Glomerular endothelial cell (primary cell): ENCODE measurements at places on chromosomes 7 and 10.

- DNase-seq, result no peak
These were observed 655 bp downstream of the KLHL7 start for GRCh38 chr7:23106057-23106822.

- DNase-seq, result no peak
These were observed 8.7 kb downstream of the SEMA3E start for GRCh38 chr7:83640240-83640639.

- DNase-seq, result no peak
These were observed 7.0 kb upstream of the TET1 start for GRCh38 chr10:68553138-68553537.

DNA sequence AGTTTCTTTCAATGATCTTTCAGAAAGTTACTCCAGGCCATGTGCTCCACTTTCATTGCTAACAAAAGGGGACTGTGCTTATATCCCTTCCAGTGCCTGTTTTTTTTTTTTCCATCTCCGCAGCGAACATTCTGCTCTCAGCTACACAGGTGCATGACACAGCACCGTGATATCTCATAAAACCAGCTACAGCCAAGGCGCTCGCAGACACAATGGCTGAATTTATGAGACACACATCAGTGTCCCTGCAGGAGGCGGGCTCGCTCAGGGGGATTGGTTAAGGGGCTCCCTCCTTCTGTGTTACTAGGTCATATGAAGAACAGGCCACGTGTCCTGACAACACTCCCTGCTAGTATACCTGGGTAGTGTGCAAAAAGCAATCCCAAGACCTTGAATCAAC lies 245.5 kb downstream of the SKAP2 start:
- no peak for DNase-seq

DNA sequence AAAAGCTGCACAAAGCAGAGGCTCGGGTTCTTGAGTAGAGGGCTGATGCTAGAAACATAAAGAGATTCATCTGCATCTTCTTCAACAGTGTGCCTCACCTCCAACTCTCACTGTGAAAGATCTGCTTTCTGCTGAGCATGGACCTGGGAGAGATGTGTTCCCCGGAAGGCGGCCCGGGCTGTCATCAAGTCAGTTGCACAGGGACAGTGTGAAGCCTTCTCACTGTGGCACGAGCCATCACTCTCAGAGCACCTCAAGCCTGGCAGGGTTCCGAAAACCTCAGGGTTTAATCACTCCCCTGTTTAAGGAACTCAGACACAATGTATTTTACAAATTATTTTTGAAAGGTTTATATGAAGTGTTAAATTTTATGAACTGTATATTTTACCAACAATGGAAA lies 98.7 kb downstream of the RBM20 start:
- DNase-seq, result no peak

DNA sequence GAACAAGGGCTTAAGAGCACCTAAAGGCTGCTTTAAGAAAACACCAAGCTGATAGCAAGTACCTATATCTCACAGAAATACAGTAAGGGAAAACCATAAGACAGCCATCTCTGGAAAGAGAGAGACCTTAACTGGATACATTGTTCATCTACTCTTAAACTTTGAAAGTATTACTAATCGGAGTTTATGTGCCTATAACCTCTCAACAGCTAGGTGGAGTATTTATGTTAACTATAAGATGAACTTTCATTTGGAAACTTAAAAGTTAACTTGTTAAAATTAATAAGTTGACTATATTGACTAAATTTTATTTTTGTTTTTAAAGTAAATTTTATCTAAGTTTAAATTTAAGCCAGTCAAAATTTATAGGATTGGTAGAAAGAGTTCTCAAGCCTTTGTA lies 90.6 kb downstream of the USP6NL start:
- DNase-seq, result no peak

DNA sequence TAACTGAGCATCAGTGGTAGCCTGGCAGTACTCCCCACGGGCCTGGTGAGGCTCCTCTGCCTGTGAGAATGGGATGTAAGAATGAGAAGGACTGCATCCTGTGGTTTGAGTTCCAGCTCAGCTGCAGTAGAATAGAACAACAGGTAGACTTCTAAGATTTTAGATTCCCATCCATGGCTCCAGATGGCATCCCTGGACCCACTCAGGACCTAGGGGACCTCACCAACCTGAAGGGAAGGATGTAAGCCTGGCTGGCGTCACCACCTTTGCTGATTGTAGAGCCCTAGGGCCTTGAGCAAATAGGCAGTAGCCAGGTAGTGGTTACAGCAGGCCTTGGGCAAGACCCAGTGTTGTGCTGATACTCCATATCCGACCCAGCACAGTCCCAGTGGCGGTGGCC lies 9.6 kb upstream of the AOC1 start:
- DNase-seq, result no peak

GRCh38 chr7:51817694-51818225 lies 501.2 kb upstream of the COBL start:
- no peak for DNase-seq

- no peak for DNase-seq
These were observed 53.6 kb downstream of the PARD3 start for GRCh38 chr10:34761453-34761852.

GRCh38 chr7:74584160-74584954 lies 73.2 kb upstream of the GTF2I start:
- DNase-seq, result no peak

- DNase-seq, result no peak
These were observed 268.4 kb upstream of the NPVF start for GRCh38 chr7:25496476-25497368.

GRCh38 chr7:112188257-112188656 lies 17.9 kb downstream of the DOCK4 start:
- no peak for DNase-seq

DNA sequence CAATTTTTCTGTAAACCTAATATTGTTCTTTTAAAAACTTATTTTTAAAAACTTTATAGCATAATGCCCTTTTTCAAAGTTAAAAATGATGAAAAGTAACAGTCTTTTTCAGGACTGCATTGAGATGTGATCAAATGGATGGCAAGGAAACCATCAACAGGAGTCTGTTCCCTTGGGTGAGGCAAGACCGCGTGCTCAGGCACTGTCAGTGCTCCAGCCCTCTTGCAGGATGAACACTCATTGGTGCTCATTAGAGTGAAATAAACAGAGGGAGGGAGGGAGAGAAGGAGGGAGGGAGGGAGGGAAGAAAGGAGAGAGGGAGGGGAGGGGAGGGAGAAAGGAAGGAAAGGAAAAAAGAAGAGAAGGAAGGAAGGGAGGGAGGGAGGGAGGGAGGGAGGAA lies 145.7 kb upstream of the CHST15 start:
- DNase-seq, result no peak

GRCh38 chr10:18164748-18165361 lies 24.6 kb downstream of the CACNB2 start:
- no peak for DNase-seq

DNA sequence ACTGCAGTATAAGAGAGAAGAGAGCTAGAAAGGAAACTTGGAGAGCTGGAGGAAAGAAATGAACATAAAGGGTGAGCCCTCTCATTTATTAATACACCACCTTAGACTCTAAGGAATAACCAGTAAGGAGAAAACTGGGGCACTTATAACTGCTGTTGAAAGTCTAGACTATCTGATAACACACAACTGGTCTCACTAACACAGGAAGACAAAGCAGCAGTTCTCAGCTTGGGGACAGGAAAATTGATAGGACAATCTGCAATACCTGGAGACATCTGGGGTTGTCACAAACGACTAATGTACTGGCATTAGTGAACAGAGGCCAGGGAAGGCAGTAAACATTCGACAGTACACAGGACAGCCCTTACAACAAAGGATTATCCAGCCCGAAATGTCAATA lies 6.8 kb downstream of the ELMO1 start:
- DNase-seq, result no peak

DNA sequence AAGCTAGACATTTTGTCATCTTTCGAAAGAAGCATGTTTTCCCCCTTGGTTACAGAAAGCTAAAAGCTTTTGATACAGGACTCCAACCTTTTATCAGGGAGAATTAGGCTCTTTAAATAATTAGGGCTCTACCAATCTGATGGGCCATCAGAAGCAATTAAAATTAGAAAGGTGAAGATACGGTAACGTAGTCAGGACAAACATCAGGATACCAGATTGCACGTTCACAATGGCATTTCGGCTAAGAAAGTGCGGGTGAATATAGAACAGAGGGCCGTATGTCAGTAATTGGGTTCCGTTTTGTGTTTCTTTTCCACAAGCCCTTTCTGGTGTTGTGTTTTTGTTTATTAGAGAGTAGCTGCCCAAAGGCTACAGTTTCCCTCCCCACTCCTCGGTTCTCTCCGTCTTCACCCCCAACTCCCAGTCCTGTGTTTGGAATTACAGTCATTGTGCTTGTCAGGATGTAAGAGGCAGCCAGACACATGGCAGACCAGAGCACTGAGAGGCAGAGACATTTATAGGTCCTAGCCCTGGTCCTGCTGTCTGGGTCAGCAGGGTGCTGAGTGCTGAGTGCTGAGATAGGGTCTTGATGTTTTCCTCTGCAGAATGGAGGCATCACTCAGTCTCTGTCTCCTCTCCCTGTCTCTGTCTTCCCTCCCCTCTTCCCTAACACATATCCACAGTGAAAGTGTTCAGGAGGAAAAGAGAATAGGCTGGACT lies 5.5 kb downstream of the PFKP start:
- DNase-seq, result no peak

DNA sequence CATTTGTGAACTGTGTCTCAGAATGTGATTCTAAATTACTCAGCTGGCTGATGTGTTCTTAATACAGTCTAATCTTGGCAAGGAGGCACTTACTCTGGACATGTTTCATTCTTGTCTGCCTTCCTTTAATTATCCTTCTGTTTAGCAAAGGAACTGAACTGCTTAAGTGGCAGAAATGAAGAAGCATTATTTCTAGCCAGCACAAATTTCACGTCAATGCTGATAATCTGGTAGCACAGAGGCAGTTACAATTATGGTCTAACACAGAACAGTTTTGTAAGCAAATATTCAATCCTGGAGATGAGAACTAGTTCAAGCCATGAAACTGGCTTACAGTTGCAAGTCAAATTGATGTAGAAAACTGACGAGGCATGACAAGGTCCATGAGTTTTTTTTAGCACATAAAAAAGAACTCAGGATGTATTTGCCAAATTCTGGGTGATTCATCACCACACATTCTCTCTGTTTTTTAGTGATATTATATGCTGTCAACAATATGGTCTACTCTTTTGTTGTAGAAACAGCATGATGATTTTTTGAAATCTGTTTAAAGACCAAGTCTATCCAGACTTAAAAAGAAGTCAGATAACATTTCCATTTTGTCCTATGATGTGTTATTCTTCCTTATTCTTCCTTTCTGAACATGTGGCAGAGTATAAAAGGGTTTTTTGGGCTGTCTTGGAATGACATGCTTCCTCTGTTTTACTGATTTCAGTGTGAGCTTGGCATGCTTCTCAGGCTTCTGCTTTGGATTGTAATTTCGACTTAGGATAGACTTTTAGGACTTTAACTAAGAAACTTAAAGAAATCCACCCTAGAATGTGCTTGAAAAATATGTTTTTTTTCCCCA lies 154.8 kb downstream of the DNAJB9 start:
- DNase-seq, result no peak

GRCh38 chr10:130787243-130787642 lies 524.3 kb downstream of the TCERG1L start:
- DNase-seq, result no peak

- DNase-seq, result no peak
These were observed 67.3 kb upstream of the VWDE start for GRCh38 chr7:12470930-12471329.
